ENCODE measurements at places on chromosomes 7 and 10.

GRCh38 chr10:16011548-16011947 lies 151.2 kb upstream of the MINDY3 start:
- no peak for DNase-seq

- no peak for DNase-seq
These were observed 76.0 kb downstream of the ATXN7L1 start for GRCh38 chr7:105800442-105800841.

- DNase-seq, result no peak
These were observed 1.0 kb upstream of the SPAG6 start for GRCh38 chr10:22344249-22344648.

DNA sequence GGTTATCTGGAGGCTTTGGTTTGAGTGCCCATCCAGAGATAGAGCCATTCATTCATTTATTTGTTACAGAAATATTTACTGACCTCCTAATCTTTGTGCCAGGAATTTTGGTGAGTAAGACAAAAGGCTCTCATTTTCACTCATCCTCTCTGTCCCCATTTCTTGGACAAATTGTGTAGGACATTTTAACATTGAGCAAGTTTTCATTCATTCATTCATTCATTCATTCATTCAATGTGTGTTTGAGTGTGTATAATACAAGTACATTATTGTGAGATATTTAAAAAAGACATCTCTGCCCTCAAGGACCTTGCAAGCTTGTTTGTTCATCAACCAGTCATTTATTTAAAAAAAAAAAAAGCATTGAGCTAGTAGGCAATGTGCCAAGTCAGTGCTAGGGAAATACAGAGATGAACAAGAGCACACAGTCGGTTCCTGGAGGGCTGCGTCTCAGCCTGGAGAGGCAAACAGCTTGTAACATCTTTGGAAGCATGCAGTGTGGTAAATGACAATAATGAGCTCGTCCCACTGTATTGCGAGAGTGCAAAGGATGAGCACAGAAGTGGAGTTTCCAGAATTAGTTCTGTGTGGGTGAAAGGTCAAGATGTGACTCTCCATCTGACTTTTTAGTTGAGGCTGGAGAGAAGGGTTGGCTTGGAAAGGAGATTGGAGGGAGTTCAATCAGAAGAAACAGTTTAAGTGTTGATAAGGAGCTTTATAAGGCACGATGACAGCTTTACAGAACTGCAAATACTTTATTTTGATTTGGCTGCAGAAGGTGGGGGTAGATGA lies 50.5 kb upstream of the HBP1 start:
- no peak for DNase-seq

DNA sequence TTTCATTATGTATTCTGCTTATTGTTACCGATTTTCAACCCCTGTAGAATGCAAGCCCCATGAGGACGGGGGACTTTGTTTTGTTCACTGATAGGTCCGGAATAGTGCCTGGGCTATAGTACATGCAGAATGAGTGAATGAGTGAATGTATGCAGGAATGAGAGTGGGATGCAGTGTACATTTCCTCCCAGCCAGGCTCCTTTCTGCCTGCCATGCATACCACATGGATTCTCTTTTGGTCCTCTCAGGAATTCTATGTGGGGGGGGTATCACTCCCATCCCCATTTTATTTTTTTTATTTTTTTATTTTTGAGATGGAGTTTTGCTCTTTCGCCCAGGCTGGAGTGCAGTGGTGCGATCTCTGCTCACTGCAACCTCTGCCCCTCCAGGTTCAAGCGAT lies 16.7 kb downstream of the TRIM56 start:
- DNase-seq, result no peak

Data from activated CD4-positive, alpha-beta T cell treated with anti-CD3 and anti-CD28 coated beads, Interleukin-2, amount 50 U/mL, for 1 hour (primary cell).